SK-MEL-5 (cell line): ENCODE measurements at places on chromosomes 3 and 15. TPM values are rescaled to one million over a fixed set of nuclear protein-coding genes. Genes with fewer than 3 reads are reported as not detected.

The TNFAIP8L3 gene
- not detected in 2 replicates for total RNA-seq

The CCR4 gene
- 0.29 TPM in 1 of 2 replicates, not detected in the other for total RNA-seq

The CRBN gene
- 42.3 and 55.9 TPM in 2 replicates for total RNA-seq

The ALDH1A3 gene
- 0.34 and 1.4 TPM in 2 replicates for total RNA-seq

The PP2D1 gene
- total RNA-seq: not detected in 2 replicates

The KLF15 gene
- total RNA-seq: 20.4 and 23.5 TPM in 2 replicates

The RBMS3 gene
- total RNA-seq: 5.9 and 7.5 TPM in 2 replicates

The NEK10 gene
- total RNA-seq: 0.32 TPM in 2 replicates

The ADAMTSL3 gene
- total RNA-seq: 0.05 and 0.08 TPM in 2 replicates

The RASGRP1 gene
- 1.3 and 1.7 TPM in 2 replicates for total RNA-seq

The TMCO5A gene
- total RNA-seq: not detected in 2 replicates

The RPS17 gene
- 4,693 and 4,992 TPM in 2 replicates for total RNA-seq

The BRK1 gene
- total RNA-seq: 93.4 and 102 TPM in 2 replicates

The KIF7 gene
- 2.1 and 2.3 TPM in 2 replicates for total RNA-seq

The NFKBIZ gene
- total RNA-seq: 69.0 and 77.5 TPM in 2 replicates

The TXNRD3 gene
- total RNA-seq: 9.4 and 10.7 TPM in 2 replicates

The BUB1B gene
- total RNA-seq: 34.6 and 36.9 TPM in 2 replicates

The SCAANT1 gene
- total RNA-seq: not detected in 2 replicates

The ESYT3 gene
- total RNA-seq: 0.05 TPM in 1 of 2 replicates, not detected in the other

The ANKUB1 gene
- total RNA-seq: 0.08 TPM in 1 of 2 replicates, not detected in the other

The GPR160 gene
- 3.2 and 3.7 TPM in 2 replicates for total RNA-seq
